ENCODE measurements at places on chromosomes 7 and 10.

DNA sequence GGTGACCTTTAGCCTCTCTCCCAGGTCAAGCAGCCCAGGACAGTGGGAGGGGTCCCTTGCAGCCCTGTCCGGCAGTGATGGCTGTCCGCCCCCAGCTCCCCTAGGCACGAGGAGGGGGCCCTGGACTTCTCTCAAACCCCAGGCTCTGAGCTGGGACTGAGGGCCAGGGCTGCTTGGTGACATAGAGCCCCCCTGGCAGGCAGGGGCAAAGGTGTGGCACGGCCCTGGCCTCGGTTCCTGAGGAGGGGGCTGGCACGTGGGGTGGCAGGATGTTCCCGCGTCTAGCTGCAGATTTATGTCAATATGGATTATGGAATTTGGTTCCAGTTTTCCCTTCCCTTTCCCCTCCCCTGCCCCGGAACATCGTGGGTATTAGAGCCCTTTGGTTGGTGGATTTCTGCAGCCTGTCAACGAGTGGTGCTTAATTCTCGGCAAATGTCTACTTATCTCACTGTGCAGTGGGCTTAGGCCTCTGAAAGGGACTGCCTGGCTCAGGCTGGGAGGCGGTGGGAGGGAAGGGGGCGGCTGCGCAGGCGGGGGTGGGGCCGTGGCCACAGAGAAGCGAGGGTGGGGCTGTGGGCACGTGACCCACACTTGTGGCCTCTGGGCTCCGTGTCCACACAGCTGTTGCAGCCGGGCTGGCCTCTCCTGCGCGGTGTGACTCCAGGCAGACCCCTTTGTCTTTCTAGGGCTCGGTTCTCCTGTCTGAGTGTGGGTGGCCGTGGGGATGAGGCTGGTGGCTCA is 19.3 kb downstream of the UNCX start:
- no peak for DNase-seq

- no peak for DNase-seq
Observed at GRCh38 chr7:86391813-86392212, 251.9 kb upstream of the GRM3 start.

DNA sequence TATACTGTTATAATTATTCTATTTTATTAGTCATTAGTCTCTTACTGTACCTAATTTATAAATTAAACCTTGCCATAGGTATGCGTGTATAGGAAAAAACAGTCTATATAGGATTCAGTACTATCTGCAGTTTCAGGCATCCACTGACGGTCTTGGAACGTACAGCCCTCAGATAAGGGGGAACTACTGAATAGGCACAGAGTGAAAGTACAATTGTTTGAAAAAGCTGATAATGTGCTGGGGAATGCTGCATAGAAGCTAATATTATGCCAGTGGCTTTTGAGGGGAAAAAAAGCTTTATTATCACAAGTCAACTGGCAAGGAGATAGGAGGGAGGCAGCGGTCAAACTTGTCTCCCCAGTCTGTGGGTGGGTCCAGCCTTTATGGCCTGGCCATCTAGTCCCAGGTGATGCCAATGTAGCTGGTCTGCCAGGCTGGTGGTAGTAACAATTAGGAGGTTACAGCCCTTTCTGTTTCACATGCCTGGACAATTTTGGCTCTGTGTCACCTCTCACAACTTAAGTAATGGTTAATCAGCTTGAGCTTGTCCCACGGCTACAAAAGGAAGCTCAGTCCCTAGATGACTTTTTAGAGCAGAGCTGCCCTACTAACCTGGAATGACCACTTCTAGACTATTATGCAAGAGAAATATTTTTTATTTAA is 8.3 kb upstream of the FMC1 start:
- DNase-seq: no peak

DNA sequence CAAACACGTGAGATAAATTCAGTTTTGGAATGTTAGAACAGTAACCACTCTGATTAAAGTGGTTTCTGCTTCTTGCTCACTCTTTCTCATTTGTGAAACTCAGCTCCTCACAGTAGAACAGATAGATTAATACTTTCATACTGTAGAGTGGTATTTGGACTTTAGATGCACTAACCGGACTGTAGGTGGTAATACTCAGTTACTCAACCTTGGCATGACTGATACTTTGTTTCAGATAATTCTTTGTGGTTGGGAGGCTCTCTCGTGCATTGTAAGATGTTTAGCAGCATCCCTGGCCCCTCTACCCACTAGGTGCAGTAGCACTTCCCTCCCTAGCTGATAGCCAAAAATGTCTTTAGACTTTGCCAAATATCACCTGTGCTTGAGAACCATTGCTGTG is 37.6 kb downstream of the MCU start:
- no peak for DNase-seq

GRCh38 chr7:44064791-44065430 is 456 bp downstream of the PGAM2 start:
- no peak for DNase-seq

DNA sequence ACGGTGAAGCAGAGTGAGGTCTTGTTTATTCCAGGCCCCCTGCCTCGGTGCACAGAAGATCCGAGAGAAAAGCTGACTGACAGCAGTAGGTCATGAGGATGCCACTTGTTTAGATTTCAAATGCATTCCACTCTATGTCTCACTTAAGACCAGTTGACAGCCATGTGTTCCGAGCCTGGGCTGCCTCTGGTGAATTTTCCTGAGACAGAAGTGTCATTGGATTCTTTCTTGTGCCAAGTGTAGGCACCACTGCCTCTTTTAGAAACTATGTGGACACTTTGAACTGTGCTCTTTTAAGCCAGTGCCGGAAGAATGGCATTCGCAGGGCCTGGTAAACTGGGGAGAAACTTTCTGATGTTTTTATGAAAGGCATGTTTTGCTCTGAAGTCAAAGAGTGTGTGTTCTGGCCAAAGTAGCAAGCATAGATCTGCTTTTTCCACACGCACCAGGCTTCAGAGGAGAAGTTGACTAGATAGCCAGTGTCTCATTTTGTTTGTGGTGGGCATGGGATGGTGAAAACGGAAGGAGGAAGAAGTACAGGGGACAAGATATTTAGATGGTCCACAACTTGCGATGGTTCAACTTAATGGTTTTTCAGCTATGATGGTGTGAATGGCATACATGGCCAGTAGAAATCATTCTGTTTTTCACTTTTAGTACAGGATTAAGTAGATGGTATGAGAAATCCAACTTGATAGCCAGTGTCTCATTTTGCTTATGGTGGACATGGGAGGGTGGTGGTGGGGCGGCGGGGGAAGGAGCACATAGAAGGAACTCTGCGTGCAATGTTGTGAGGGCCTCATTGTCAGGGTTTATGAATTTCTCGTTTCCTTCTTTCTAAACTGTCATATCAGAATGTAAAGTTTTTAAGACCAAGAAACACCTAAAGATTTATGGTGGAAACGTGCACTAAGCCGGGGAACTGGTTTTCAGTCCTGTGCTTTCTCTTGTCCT is 41.5 kb downstream of the CYP17A1 start:
- no peak for DNase-seq

- no peak for DNase-seq
Observed at GRCh38 chr10:52631146-52631545, 141.4 kb downstream of the MBL2 start.

DNA sequence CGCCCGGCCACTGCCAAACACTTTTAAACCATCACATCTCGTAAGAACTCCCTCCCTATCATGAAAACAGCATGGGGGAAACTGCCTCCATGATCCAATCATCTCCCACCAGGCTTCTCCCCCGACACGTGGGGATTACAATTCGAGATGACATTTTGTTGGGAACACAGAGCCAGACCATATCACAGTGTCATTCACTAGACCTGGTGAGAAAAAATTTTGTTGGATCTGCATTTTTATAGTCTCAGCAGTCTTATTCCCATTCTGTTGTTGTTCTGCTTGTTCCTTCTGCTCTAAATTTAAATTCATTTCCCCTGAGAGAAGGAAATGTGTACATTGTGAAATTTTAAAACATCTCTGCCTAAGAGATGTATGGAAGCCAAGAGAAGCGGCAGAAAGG is 4.8 kb upstream of the MKLN1 start:
- no peak for DNase-seq

- no peak for DNase-seq
Observed at GRCh38 chr7:155939350-155939749, 127.1 kb upstream of the SHH start.

GRCh38 chr10:70830164-70830563 is 14.4 kb downstream of the SGPL1 start:
- DNase-seq: no peak

All from NCI-H345 (cell line).